ENCODE measurements at places on chromosomes 5 and 9.
A peak's percentile ranks its signal among the peaks of the same experiment; 100 is the strongest.

DNA sequence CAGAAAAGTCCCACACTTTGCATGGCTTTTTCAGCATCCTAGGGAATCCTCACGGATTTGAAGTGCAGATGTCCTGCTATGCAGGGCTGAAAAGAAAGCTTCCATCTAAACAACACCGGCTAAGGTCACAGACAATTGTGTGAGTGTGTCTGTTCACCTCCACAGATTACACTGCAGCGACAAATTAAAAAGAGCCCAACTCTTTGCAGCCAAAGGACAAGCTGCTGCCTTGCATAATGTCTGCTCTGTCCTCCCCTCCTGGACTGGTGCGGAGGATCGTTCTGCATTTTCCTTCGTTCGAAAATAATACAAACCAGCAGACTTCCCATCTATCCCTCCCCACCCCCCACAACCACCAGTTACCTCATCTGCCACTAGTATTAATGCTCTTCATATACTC is 169.1 kb downstream of the MED27 start:
- DNase-seq = no peak

DNA sequence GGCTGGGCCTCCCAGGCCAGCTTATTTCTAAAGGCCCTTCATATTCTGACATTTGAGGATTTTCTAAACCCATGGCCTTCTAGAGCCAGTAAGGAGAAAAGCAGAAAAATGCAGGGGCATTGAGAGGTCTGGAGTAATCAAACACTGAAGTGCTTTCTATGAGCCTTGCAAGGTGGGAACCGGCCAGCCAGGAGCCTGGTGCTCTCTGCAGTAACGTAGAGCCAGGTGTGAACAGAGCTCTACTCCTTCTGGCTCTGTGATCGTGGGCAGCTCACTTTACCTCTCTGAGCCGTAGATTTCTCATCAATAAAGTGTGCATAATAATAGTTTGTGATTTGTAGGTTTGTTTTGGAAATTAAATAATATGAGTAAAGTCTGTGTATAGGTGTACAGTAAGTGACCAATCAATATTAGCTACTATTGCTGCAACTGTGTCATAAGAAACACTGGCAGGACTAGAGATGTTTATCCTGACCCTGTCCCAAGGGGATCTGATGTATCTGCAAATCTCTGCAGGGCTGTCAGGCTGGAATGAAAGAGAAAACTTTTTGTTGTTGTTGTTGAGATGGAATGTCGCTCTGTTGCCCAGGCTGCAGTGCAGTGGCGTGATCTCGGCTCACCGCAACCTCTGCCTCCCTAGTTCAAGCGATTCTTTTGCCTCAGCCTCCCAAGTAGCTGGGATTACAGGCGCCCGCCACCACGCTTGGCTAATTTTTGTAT is 2.7 kb downstream of the SYNPO start:
- no peak for DNase-seq

GRCh38 chr5:101969742-101970141 is 326.3 kb downstream of the SLCO4C1 start:
- DNase-seq = no peak

GRCh38 chr5:5738797-5739489 is 316.5 kb downstream of the ICE1 start:
- no peak for DNase-seq

DNA sequence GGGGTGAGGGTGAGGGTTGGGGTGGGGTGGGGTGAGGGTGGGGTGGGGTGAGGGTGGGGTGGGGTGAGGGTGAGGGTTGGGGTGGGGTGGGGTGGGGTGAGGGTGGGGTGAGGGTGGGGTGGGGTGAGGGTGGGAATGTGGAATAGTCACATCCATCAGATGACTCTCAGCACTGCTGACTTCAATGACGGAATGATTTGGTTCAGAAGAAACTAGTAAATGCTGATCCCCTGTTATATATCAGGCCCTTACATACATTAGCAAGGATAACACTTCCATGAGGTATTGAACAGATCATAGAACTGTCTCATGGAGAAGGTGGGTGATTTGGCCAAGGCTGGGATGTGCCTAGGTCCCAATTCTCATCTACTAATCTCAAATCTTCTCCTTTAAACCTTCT is 24.5 kb upstream of the C5orf47 start:
- DNase-seq = no peak

DNA sequence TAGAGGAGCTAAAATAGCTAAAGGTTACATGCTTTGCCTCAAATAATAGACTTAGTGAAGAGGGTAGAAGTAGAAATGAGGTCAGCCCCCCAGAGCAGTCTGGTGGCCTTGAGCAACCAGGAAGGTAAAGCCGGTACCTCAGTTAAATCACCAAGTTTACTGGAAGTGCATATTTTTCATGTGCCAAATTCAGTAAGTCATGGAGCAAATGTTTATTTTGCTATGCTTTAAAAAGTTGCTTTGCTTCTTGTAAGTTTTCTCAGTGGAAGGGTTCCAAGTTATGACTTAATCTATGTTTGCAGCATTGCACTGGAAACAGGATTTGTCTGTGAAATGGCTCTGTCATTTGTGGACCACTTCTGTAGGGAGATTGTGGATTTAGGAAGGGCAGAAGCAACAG is 256.7 kb downstream of the ARRDC3 start:
- peak; percentile 48 for DNase-seq

DNA sequence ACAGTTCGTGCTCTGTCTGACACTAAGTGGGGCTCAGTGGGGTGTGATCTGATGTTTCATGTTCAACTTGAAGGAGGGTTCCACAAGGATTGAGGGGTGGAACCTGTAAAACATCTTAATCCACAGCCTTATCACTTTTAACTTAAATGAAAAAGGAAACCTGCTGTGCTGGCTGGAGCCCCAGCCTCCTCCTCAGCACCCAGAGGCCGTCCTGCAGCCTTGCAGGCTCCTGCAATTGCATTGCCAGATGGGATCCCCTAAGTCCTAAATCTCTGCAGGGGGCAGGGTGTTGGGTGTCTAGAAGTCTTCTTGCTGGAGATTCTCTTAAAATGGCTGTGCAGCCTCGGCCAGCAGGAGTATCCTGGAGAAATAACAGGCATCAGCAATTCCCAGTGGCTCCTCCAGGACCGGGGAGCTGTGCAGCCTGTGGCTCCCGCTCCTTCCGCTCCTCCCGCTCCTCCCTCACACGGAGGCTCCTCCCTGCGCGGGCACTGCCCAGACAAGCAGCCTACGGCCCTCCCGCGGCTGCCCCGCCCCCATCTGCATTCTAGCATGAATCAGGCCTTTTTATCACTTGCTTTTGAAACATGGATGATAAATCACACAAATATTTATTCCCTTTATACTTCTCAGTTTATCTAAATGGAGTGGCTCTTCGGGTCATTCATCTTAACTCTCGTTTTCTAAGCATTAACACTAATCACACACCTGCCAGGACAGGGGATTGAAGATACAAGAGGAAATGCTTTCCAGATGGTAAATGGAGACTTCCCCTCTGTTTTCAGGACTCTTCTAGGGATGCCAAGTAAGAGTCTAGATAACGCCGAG is 131.0 kb downstream of the ADAMTS16 start:
- DNase-seq = peak; percentile 91

- DNase-seq = peak; percentile 84
Observed at GRCh38 chr5:149852641-149853330, 91.8 kb downstream of the PDE6A start.

DNA sequence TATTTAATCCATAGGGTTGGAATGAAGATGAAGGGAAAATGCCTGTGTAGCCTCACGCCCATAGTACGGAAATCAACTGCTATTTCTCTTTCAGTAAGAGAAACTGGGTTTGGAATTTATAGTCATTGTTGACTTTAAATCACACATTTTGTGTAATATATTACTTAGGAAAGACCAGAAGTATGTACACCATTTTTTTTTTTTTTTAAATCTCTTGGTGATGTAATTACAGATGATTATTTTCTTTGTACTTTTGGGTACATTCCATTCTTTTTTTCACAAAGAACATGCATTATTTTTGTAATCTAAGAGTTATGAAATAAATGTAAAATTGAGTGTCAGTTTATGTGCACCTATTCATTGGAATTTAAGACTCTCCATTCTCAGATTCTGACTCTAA is 45.7 kb downstream of the POC5 start:
- no peak for DNase-seq

GRCh38 chr5:24621792-24622191 is 23.0 kb downstream of the CDH10 start:
- DNase-seq = peak; percentile 32

GRCh38 chr9:133576875-133577736 is 32.1 kb downstream of the FAM163B start:
- no peak for DNase-seq

DNA sequence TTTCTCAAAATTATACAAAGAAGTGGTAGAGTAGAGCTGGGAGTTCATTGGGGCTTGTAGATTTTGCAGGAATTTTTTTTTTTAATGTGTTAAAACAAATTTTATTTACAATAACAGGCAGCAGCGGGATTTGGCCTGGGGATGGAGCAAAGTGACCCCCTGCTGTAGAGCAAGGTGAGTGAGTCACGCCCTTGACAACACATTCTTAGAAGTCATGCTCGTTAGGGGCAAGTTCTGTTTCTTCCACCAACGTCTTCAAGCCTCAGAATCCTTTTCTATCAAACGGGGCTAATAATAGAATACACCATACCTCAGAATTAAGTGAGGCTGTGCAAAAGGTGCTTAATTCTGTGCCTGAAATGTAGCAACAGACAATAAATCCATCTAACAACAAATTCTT is 1.1 kb upstream of the ANKDD1B start:
- no peak for DNase-seq

DNA sequence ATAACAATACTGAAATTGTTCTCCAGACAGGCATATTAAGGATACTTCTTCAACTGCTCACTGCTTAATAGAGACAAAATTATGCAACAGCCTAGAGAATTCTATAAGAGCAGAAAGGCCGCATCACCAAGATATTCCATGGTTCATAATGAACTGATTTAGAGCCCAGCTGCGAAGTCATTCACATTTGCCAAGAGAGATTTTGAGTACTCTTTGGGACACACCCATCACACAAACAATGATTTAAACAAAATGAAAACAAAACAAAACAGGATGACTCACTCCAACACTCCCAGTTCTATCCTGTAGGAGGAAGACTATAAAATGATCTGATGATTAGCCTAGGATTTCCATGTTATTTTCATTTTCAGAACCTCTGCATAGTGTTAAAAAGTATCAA is 145.7 kb upstream of the GNA14 start:
- peak; percentile 31 for DNase-seq

GRCh38 chr9:12723409-12724028 is 30.3 kb downstream of the TYRP1 start:
- peak; percentile 16 for DNase-seq

GRCh38 chr5:27010646-27011045 is 27.7 kb downstream of the CDH9 start:
- no peak for DNase-seq

All from GM03348 (cell line).